Epithelial cell of esophagus (primary cell): ENCODE measurements at places on chromosomes 1 and 21.

DNA sequence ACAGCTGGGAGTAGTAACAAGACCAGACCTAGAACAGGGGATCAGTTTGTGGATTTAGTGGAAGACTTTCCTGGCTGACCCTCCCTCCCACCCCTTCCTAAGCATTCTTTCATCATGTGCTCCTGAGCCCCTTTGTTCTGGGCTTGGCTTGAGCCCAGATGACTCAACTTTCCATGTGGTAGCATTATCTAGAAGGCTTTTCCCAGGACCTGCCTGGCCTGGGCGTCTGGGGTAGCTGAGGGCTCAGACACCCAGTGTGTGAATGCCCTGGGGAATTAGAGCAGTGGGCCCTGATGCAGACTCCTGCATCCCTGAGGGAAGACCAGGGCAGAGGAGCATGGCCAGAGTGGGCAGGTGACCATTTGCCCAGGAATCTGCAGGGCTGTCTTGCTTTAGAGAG lies 44.1 kb upstream of the TSPAN2 start:
- peak; percentile 73 for DNase-seq

- peak; percentile 67 for DNase-seq
Observed at GRCh38 chr21:38950435-38951094, 144.8 kb downstream of the ETS2 start.

DNA sequence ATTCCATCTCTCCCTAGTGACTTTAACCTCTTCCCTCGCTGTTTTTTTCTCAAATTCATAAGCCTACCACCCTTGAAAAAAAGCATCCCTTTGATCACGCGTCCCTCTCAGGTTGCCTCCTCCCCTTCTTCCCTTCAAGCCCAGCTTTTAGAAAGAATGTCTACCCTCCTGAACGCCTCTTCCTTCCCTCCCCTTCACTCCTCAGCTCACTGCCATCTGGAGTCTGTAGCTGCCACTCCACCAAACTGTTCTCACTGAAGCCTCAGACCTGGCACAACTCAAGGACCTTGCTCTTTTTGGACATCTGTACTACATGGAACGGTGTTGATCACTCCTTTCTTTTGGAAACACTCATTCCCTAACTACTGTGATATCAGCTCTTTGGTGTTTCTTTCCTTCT lies 80.6 kb downstream of the SLC25A24 start:
- DNase-seq: no peak

GRCh38 chr1:54013393-54014008 lies 4.5 kb downstream of the LDLRAD1 start:
- DNase-seq: no peak

DNA sequence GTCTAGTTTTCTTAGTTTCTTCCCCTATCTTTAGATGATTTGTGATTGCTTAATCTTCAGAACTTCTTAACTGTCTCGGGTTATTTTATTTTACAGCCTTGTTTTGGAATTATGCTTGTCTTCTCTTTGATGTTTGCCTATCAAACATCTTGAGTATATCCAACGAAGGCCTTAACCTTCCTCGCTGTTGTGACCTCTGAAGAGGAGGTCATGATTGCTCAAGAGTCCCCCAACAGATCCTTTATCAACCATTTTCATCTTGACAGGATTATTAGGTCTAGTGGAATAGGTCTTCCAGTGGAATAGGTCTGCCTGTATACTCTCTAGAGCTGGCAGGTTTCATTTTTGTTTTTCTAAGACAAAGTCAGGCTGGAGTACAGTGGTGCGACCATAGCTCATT lies 45.7 kb downstream of the UBE4B start:
- no peak for DNase-seq

DNA sequence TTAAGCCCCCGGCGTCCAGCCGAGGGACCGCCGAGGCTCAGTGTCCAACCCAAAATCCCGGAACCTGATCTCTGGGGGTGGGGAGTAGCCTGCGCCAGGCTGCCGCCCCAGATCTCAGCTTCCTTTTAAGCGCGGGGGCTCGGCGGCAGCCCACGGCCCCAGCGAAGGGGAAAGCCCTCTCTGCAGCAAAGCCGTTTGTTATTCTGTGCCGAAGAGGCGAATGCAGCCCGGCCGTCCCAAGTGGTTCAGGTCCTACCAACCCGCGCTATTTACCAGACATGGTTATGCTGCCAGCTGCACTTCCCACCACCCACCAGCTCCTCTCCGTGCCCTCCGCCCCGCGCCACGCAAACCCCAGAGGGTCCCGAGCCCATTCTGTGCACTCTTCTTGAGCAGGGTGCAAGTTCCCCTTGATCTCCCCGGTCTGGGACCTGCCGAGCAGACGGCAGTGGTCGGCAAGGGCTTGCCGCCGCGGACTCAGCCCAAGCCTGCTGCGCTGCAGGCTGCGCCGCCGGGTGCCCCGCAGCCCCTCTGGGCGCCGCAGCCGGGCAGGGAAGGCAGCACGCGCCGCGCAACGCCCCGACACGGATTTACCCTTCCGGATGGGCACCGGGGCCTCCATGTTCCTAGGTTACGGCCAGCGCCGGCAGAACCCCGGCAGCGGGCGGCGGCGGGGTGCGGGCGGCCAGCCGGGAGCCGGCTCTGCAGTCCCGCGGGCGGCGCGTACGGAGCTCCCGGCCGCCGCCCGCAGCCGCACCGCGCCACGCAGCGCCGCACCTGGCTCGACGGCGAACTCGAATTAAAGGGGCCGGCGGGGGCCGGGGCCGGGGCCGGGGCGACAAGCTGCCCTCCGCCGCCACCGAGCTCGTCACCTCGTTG lies 738 bp upstream of the KCNA2 start:
- no peak for DNase-seq

DNA sequence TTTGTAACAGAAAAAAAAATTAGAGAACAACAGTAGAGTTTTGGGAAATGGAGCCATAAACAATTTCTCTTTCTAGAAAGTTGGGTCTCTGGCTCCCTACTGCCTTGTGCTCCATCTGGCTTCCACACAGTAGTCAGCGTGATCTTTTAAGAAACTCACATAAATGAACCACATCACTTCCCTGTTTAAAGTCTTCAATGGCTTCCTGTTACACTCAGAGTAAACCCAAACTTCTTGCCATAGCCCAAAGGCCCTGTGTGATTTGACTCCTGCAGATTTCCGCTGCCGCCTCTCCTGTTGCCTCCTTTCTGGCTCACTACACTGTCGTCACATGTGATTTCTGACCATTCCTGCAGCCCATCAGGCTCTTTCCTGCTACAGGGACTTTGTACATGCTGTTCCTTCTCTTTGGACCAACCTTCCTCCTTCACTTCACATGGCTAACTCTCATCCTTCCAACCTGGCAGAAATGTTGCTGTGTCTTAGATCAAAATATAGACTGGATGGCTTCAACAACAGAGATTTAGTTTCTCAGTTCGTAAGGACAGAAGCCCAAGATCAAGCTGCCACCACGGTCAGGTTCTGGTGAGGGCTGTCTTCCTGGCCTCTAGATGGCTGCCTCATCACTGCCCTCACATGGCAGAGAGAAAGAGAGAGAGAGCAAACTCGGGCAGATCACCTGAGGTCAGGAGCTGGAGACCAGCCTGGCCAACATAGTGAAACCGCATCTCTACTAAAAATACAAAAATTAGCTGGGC lies 34.0 kb downstream of the OPRD1 start:
- DNase-seq: no peak

DNA sequence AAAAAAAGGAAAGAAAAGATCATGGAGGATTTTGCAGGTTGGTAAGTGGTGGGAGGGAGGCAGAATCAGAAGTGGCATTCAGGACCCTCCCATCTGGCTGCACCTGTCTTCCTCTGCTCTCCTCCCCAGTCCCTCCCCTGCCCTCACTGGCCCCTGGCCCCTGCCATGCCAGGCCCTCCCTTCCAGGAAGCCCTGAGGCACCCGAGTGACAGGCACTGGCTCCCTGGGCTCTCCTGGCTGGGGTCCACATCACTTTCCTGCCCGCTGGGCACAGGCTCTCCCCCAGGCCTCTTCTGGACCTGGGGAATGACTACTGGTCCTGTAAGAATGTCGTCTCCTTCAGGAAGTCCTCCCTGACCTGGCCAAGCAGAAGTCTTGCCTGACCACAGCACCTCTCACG lies 15.3 kb upstream of the ADARB1 start:
- no peak for DNase-seq

DNA sequence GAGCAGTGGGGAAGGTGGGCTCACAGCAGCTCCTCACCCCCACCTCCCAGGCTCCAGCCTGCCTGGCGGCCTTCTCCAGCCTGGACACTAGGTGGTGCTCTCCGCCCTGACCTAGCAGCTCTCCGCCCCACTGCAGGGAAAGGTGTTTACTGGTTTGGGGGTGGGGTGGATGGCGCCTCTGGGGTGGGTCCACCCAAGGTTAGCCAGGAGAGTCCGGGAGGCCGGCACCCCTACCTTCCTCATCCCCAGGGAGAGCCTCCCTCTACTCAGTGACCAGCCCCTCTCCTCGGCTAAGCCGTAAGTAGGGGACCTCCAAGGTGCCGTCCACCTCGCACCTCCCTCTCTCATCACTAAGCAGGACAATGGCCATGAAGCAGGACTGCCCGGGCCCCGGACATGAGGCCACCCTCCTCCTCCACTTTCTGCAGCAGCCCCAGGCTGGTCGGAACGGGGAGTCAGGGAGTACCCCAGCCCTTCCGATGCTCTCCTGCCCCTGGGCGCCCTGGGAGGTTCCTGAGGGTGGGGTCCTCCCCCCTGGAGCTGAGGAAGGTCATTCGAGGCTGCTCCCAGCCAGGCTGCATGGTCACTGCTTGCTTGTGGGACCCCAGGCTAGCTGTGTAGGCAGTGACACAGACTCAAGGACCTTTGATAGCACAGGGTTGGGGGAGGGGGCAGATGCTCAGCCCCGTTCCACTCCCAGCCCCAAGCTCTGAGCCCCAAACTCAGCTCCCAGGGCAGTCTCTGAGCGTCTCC lies 101.4 kb upstream of the VAMP3 start:
- DNase-seq: peak; percentile 54

- no peak for DNase-seq
Observed at GRCh38 chr1:244841273-244841927, 5.9 kb downstream of the COX20 start.
